HEK293T (cell line): ENCODE measurements at places on chromosomes 12 and 14.
A peak's percentile ranks its signal among the peaks of the same experiment; 100 is the strongest.

DNA sequence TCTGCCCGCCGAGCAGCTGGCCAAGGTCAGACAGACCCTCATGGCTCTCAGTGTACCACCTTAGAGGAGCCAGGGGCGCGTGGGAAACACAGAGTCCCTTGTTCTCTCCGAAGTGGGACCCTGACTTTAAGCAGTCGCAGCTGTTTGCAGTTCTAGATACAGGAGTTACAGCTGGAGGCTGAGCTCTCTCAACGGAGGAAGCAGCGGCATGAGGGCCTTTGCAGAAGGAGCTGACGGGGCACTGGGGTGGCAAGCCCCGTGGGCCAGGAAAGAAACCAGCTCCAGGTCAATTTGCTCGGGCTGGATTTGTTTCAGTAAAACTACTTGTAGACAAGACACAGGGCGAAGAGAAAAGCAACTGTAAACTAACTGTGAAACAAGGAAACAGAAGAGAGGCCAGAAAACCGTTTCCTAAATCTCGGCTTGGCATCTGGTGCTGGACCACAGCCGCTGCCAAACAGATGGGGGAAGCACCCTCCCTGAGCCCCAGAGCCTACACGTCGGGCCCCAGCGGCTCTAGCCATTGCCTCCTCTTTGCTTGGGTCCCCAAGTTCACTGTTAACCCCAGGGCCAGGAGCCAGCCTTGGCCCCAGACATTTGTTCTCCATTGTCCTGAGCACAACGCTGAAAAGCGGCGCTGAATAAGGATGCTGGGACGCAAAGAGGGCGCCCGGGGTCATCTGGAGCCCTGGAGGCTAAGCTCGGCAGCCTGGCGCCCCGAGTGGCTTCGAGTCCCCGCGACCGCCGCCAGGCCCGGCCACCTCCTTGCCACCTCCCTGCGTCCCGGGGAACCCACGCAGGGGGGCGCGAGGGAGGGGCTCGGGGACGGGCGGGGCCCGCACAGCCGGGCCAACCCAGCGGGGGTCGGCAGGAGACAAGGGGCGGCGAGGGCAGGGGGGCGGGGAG lies 914 bp upstream of the PACS2 start:
- no peak for DNase-seq

- no peak for DNase-seq
Measured at GRCh38 chr12:215116-215515, 1.2 kb upstream of the SLC6A12 start.

DNA sequence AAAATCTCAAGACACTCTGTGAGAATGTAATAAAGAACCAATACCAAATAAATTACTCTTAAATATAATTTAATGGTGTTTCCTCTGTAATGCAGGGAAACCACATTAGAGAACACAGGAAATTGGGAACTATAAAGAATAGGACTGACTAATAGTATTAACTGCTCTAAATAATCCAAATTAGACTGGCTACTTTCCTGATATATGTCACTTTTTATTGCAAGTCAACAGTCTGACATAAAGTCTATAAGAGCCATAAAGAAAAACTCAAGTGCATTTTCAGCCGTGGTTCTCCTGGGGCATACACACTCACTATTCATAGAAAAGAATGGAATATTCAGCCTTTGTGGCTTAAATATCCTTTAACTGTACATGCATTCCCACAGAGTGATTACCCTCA lies 124.8 kb upstream of the OVCH1 start:
- DNase-seq, result no peak

DNA sequence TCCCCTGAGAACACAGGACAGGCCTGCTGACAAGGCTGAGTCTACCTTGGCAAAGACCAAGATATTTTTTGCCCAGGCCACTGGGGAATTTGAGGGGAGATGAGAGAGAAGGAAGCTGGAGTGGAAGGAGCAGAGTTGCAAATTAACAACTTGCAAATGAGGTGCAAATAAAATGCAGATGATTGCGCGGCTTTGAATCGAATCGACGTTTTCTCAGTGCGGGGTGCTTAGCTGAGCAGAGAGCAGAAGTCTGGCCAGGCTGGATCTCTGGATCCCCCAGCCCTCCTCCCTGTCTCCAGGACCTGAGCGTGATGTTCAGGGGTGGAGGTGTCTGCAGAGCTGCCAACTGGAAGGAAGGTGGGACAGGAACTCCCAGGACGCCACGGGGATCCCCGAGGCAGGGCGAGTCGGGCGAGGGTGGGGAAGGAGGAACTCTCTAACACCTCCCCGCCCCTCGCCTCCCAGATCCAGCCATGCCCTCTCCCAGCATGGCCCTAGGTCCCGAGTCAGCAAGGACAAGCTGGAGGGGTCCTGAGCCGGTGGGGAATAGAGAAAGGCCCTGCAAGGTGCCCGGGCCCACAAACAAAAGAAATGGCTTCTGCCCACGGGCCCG lies 527 bp upstream of the CARMIL3 start:
- no peak for DNase-seq

DNA sequence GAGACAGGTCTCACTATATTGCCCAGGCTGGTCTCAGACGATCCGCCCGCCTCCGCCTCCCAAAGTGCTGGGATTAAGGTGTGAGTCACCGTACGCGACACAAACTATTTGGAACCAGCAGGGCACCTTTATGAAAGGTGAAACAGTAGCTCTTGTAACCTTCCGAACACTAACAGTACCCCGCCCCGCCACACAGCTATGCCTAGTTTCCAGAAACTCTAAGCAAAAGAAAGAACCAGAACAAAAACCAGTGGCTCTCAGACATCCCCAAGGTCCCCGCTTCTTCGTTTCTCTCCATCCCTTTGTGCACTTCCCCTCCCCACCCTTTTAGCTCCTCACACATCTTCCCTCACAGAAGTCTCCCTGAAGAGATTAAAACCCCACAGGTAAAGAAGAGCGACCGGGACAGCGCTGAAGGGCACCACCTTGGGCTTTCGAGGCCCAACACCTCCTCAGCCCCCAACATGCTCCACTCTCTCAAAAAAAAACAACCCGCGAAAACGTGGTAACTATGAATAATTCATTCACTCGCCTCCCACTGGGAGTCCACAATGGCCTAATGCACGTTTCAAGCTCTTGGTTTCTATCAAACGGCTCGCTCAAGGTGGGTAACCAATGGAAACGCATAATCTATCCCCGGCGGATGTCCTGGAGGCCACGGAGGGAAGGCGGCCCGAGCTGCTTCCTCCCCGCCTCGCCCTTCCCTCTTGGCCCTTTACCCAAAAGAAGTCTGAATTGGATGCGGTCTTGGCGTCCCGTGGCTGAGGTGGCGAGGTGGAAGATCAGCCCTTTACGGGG lies 877 bp downstream of the BAG5 start:
- DNase-seq, result peak; percentile 62

DNA sequence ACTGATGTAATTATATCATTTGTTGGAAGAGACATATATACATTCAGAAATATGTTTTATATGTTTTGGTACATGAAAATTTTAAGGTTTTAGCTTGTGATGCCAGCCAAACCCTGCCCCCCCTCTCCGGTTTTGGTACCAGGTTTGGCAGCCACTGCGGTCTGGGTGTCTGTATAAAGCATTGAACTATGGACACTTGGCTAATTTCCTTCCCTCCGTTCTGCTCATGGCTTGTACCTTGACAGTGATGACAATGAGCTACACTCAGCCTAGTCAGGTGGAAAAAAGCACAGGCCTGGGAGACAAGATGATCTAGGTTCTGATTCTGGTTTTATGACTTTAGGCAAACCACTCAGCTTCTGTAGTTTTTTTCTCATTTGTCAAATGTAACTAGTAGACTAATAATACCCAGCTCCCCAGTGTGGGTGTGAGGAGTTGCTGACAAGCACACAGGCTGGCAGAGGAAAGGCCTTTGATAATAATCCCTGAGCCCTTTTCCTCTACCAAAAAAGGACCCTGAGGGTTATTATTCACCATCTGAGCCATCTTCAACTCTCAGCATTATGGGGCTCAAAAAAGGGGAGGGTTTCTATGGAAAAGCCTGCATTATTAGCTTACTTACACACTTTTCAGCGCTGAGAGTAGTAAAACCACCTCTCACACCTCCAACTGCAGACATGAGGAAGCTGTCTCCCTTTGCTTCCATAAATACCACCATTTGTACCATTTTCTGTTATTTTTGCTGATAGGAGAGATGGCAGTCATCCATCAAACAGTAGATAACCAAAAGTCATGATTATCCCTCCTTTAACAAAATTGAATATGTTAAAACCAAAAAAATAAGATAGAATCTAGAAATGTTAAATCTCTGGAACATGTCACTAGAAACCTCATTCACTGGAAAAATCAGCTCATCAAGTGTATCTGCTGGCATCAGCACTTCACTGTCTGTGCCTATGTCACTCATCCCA lies 76.3 kb upstream of the PSMC1 start:
- no peak for DNase-seq

DNA sequence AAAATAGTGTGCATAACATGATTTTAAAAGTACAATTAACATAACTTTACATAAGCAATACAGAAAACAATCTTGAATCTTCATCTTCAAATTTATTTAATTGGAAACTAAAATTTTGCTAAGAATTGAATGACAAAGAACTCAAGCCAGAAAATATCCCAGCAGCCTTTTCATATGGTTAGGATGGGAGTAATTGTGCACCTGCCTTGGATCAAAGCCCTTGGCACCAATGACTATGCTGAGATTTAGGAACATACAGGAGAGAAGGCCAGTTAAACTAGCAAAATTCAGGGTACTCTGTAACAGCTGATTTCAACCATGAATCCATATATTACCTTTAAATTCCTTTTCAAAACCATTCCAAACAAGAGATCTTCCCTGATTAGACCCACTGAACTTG lies 5.8 kb downstream of the KERA start:
- DNase-seq, result no peak

- no peak for DNase-seq
Measured at GRCh38 chr12:109513977-109514376, 36.5 kb downstream of the UBE3B start.

DNA sequence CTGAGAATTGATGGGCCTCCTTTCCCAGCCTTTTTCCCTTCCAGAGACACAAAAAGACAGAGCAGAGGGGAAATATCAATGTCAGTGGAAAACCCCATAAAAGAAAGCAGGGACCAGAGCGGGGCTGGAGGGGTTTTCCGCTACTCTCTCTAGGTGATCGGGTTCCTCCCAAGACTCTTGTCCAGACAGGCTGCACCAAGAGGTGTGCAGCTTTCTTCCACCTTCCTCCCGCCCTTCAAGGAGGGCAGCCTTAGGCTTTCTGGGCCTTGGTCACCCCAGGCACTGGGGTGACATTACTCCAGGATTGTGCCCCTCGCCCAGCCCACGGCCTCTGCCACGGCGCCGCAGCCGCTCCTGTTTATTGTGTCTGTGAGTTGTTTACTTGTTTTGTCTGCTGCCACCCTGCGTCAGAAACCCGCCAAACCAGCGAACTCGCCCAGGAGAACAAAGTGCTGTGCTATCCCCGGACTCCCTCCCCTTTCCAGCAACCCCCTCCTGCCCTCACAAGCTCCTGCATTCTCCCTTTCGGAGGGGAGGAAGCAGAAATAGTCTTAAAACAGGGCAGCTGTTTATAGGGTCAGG lies 6.7 kb upstream of the HOXC6 start:
- DNase-seq, result no peak

GRCh38 chr12:95487024-95487423 lies 13.1 kb downstream of the METAP2 start:
- DNase-seq, result no peak

- DNase-seq, result no peak
Measured at GRCh38 chr12:122141911-122142725, 31.9 kb downstream of the IL31 start.
